NCI-H446 treated with DMSO at 0.1 percent for 48 hours (cell line): ENCODE measurements at places on chromosomes 13 and 19.

DNA sequence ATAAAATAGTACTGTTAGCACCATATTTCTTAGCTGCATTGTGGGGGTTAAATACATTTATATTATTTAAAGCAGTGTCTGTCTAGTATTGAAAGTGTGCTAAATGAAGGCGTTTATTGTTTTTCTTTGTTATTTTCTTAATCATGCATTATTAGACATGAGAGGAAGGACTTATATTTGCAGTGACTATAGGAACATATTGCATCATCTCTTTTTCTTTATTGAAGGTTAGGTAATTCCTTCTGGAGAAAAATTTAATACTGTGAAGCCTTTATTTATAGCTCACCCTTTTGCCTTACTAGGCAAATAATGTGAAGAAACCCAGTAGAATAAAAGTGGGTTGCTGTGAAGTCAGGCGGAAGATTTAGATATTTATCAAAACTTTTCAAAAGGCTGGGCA lies 78.9 kb upstream of the ZNF420 start:
- DNase-seq = no peak

DNA sequence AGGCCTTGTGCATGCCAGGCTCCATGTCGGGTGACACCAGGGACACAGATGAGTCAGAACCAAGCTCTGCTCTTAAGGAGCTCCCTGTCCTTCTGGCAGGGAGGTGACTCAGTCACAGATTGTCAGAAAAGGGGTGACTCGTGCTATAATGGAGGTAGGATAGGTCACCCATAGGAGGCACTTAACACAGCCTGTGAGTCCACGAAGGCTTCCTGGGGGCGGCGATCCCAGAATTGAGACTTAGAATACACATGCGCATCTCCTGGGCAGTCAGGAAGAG lies 19.6 kb downstream of the FUZ start:
- no peak for DNase-seq

DNA sequence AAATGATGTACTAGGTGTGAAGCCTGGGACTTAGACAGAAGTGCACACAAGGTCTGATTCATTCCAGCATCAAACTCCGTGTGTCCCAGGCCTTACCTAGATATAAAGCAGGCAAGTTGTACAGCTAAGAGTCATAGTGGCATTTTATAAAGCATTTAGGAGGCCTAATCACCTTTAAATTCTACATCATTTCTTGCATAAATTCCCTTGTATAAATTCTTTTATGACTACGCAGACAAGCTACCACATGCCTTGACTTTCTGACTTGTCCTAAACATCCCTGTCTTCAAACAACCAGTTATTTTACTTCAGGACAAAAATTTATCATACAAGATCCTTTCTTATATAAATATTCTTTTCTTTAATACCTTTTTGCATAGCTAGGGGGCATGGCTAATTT lies 22.5 kb downstream of the TMEM255B start:
- DNase-seq = no peak

- no peak for DNase-seq
Measured at GRCh38 chr19:489418-490196, 6.7 kb upstream of the MADCAM1 start.

GRCh38 chr13:108527844-108528243 lies 101.6 kb upstream of the MYO16 start:
- no peak for DNase-seq

DNA sequence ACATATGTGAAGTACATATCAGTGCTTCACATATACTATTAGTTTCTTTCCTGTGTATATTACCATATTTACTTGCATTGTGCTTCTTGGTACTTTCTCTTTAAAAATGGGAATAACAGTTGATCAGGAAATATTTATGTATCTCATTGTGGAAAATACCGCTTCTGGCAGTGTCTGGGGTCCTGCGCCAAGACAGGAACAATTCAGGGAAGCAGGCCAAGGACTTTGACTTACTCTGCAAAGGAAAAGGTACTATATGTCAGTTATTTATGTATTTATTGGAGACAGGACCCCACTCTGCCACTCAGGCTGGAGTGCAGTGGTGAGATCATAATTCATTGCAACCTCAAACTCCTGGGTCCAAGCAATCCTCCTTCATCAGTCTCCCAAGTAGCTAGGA lies 57.7 kb upstream of the NBEA start:
- no peak for DNase-seq

DNA sequence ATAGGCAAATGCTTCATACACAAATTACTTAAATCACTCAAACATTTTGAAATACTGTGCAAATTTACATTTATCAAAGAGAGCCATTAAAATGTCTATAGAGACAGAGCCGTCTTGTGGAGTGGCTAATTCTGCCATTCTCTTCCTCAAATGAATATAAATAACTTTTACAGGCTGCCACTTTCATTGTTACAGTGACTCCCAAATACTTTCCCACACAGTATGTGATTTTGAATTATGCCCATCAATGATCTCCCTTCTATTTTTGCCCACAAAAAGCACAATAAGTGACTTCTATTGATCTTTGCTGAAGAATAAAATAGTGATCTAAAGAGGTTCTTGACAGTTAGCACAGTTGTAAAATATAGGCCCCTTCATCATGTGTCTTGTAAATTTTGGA lies 1244.9 kb downstream of the PCDH17 start:
- no peak for DNase-seq

DNA sequence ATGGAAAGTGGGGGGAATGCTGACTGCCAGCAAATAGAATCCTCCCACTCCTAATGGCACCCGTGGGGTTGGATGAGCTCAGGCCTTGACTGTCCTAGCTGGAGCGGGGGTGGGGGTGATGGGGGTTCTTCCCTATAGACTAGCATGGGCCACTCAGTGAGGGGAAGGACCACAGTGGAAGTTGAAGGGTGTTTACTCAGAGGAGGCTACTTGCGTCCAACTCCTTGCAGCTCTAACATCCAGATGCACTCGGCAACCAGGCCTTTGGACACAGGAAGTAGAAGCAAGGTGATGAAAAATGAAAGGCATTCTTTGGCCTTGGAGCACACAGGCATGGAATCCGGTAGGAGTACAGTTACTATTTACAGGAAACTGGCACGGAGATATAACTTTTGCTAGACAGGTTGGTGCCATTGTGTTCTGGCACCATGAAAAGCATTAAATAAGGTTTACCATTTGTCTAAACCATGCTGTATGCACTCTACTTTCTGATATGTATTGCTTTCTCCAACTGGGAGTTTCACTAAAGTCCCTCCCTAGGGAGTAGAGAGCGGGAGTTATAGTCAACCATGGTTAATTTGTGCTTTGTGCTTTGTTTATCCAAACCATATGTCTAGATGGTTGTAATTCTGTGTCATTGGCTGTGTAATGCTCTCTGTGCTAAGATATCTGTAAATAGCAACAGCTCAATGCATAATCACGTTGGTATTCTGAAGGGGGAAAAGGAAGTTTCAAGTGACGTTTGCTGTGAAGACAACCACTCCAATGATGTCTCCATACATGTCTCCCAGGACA lies 125.3 kb downstream of the TSHZ3 start:
- no peak for DNase-seq

- no peak for DNase-seq
Measured at GRCh38 chr19:54436031-54436523, 12.9 kb upstream of the LENG8 start.

- no peak for DNase-seq
Measured at GRCh38 chr13:101423872-101424271, 7.6 kb upstream of the NALCN start.

DNA sequence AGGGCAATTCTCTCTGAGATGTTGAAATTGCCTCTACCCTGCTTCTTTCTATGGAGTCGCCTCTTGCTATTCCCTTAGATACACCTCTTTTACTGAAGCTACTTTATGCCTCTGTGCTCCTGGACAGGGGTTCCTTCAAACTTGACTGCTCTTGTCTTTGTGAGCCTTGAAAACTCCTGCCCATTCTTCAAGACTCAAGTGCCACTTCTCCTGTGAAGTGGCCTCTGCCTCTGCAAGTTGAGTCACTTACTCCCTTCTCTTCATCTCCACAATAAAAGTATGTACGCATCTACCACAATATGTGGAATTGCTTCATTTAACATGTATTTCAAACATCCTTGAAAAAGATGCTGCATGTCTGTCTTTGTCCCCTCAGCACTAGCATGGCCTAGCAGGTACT lies 66.0 kb upstream of the TPP2 start:
- DNase-seq = no peak

DNA sequence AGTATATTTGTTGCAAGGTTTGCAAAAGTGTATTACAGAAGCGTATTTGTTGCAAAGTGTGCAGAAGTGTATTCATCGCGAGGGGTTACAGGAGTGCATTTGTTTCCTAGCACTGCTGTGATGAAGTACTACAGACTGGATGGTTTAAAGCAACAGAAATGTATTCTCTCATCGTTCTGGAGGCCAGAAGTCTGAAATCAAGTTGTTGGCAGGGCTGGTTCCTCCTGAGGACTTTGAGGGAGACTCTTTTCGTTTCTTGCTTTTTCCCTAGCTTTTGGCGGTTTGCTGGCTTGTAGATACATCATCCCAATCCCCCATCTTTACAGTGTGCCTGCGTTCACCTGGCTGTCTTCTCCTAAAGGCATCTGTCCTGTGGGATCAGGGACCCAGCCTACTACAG lies 127.9 kb upstream of the USP29 start:
- DNase-seq = no peak

DNA sequence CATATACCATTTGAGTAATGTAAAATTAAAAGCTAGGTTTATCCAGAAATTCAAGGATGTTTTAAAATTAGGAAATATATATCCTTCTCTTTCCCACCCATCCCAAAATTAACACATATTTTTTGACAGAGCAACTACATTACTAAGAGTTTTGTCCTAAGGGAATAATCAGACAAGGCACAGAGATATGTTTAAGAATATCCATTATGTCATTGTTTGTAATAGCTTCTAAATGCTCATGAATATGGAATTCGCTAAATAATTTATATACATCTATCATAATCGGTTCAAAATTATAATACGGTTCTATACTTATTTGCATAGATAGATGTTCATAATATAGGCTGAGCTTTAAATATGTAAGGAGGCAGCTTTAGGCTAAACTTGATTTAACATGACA lies 9.8 kb downstream of the UBL3 start:
- DNase-seq = no peak

- DNase-seq = no peak
Measured at GRCh38 chr13:110683203-110683883, 22.6 kb downstream of the CARS2 start.

DNA sequence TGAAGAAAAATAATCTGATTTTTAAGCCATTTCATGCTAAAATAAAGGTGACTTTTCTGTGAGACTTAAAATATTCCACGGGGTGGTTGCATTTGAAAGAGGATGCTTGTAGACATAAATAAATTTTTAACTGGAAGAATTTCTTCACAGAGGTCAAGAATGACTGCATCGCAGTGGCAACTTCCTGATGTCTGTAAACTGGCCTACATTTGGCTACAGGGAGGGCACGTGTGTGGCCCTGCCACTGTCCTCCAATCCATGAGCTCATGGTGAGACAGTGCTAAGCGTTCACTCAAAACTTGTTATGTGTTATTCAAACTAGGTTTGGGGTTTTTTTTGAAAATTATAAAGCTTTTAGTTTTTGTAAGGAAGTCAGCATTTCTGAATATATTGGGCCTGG lies 1089.3 kb downstream of the EFNB2 start:
- no peak for DNase-seq

GRCh38 chr13:100652510-100652909 lies 22.1 kb downstream of the TMTC4 start:
- no peak for DNase-seq

DNA sequence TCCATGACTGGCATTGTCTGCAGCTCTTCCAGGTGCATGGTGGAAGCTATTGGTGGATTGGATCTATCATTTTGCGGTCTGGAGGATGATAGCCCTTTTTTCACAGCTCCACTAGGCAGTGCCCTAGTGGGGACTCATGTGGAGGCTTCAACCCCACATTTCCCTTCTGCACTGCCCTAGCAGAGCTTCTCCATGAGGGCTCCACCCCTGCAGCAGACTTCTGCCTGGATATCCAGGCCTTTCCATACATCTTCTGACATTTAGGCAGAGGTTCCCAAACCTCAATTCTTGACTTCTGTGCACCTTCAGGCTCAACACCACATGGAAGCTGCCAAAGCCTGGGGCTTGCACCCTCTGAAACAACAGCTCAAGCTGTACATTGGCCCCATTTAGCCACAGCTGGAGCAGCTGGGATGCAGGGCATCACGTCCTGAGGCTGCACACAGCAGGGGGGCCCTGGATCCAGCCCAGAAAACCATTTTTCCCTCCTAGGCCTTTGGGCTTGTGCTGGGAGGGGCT lies 800.2 kb upstream of the MIR17HG start:
- no peak for DNase-seq

GRCh38 chr13:53100394-53101063 lies 71.9 kb downstream of the OLFM4 start:
- no peak for DNase-seq

DNA sequence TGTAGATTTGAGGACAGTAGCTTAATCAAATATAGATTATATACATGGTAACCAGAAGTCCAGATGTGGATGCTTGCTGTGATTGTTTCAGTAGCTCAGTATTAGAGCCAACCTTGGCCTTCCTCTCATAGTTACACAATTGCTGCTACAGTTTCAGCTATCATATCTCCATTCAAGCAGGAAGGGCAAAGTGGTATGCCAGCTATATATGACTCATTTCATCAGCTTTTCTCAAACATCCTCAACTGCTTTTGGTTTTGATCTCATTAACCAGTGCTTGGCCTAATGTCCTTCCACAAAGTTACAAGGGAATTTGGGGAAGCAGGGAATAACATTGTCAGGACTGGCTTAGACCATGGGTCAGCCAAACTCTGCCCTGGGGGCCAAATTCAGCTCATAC lies 73.0 kb upstream of the MAB21L1 start:
- peak; percentile 73 for DNase-seq

GRCh38 chr13:110023729-110024644 lies 237.6 kb upstream of the IRS2 start:
- DNase-seq = no peak

GRCh38 chr19:383040-383439 lies 25.9 kb downstream of the C2CD4C start:
- no peak for DNase-seq

- DNase-seq = no peak
Measured at GRCh38 chr19:10593820-10594637, 6.9 kb upstream of the AP1M2 start.

DNA sequence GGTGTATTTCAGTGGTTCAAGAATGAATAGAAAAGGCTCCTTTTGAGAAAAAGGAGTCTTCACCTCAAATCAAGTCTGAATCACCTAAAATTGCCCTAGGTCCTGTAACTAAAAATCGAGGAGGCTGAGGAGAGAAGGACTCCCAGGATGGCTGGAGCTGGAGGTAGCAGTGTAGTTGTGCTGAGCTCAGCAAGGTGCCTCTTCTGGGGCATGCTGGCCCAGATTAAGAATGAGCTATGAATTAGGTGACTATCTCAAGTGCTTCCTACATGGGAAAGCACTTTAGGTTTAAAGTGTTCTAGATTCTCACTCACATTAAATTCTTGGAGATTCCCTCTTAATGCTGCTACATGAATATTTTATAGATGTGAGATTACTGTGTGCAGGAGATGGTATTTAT lies 28.8 kb upstream of the KL start:
- DNase-seq = no peak

DNA sequence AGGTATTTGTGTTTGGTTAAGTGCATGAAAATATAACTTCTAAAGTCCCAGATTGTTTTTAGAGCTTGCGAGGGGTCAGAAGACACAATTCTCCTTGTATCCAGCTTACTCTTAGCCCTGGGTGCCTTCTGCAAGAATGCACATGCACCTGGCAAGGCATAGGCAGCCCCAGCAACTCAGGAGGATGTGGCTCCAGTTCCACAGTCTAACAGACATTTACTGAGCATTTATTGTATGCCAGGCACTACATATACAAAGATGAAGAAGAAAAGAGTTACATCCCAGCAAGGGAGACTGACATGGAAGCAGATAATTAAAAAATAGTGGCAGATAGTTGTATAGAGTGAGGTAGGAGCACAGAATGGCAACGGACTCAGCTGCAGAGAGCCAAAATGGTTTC lies 101.1 kb upstream of the FRY start:
- no peak for DNase-seq
